Activated CD8-positive, alpha-beta memory T cell treated with anti-CD3 and anti-CD28 coated beads for 4 hours (primary cell): ENCODE measurements at places on chromosomes 2 and 18.

GRCh38 chr2:18110222-18110621 is 231.8 kb downstream of the KCNS3 start:
- DNase-seq: no peak

GRCh38 chr2:118853651-118854291 is 6.3 kb upstream of the EN1 start:
- DNase-seq: no peak

DNA sequence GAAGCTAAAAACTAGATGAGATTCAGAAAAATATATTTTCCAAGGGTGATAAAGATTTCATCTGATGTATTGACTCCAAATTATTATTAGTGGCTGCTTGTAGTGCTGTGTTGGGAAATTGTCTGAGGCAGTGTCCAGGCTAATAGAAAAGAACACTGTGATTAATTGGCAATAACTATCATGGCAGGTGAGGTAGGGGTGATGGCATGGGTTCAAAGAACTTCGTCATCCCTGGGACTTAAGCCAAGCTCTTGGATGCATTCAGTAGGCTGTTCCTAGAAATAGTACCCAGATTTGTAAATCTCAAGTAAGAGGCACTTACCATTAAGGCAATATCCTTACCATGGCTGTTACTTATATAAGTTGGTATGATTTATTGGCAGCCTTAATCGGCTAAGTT is 13.2 kb upstream of the RAPGEF4 start:
- DNase-seq: no peak

DNA sequence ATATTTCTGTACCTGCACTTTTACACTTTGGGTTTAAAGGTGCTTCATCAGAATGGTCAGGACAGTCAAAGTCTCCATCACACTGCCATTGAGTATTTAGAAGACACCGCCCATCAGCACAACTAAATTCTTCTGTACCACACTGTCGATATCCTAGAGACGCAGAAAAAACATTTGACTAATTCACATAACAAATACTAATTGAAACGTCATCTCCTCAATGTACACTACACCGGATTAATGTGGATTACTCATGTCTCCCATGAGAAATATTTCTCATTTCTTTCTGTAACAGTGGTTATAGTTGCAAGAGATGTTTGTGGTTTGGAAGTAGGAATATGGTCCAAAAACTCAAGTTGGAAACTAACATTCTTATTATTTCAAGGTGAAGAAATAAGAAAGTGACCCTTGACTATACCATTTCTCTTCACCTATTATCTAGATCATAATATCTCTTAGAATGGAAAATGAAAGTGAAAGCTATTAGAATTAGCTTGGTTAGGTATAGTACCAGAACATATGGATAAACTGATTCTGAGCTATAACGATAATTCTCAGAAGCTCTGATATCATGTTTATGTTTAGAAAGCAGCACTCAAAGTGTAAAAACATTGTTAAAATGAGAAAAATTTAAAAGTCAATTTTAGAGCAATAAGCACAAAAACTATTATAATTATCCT is 1627.7 kb downstream of the LRP1B start:
- DNase-seq: no peak

DNA sequence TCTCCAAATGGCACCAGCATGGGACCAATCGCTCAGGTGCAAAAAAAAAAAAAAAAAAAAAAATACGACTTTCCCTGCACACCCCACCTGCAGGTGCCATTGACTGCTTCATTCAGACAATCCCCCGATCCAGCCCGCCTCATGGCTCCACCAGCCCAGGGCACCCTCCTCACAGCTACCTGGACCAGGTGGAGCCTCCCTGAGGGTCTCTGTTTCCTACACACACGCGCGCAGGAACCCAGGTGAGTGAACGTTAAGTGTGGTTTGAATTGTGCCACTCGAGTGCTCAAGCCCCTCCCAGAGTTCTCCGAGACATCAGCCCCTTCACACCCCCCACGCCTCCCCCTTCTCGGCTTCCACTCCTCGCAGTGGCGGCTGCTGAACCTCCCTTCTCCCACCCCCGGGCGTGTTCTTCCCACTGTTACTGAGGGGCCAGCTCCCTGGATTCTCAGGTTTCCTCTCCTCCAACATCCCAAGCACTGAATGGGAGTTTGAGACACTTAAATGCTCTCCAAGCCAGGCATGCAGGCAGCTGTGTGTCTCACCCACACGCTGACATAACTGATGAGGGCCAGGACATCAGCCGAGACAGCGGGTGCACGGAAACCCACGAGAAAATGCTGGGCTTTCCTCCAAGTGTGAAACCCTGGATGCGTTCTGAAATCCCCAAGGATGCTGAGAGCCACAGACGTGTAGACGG is 88.8 kb upstream of the SNTG2 start:
- no peak for DNase-seq

DNA sequence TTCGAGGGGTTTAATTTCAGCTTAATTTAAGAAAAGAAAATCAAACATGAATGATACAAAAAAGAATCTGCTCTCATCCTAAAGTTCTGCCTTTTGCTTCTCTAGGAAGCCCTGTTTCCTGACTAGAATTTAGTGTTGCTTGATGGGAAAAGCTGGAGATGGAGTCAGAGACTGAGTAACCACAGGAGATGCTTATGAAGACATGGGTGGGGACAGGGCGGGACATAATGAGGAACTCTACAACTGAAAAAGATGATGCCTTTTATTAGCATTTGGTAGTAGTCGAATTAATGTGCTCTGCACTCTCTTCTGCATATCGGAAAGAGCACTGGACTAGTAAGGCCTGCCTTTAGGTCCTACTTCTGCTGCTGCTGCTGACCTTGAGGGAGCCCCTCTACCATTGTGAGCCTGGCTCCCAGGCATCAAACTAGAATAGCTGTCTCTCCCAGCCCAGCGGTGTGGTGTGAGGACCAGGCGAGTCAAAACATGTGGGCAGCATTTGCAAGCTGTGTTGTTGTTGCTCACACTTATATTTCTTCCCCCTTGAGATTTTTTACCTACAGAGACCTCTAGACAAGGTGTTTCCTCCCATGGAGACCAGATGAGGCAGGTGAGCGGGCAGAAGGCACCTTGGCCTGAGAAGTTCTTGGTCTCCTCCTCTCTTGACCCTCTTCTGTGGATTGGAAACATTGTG is 61.5 kb downstream of the INPP4A start:
- no peak for DNase-seq

- DNase-seq: no peak
Measured at GRCh38 chr18:44502790-44503189, 177.9 kb upstream of the SETBP1 start.

GRCh38 chr2:49693961-49694360 is 539.6 kb upstream of the FSHR start:
- no peak for DNase-seq

GRCh38 chr18:62325806-62326645 is 916 bp downstream of the TNFRSF11A start:
- DNase-seq: no peak

GRCh38 chr2:150286730-150287362 is 200.6 kb downstream of the RND3 start:
- no peak for DNase-seq

- no peak for DNase-seq
Measured at GRCh38 chr2:80326214-80326613, 21.7 kb upstream of the LRRTM1 start.
